ENCODE measurements at places on chromosomes 3 and 15. TPM values are rescaled to one million over a fixed set of nuclear protein-coding genes. Genes with fewer than 3 reads are reported as not detected.

DNA sequence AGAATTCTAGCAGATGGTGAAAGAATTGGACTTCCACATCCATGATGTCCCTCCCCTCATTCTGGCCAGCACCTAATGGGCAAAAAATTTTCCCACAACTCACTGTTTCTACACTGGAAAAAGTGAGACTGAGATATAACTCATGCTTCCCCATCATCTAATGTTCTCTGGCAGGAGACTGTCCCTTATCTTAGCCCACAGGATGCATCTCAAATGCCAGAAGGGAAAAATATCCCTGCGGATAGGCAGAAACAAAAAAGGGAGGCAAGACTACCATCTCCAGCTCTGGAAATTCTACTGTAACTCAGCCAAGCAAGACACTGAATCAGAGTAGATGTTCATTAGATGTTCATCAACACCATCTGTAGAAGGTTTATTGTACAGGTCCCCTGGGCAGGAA lies 58.6 kb downstream of the DLG1 start:
- H3K27me3 ChIP-seq, result no peaks in the 10 kb centered on the region
- no peak overlapping the region for H3K4me3 ChIP-seq
- H3K27ac ChIP-seq, result no peak overlapping the region
- no peak for DNase-seq
- H3K36me3 ChIP-seq, result no peaks in the 10 kb centered on the region
- H3K4me1 ChIP-seq, result peaks cover 19% of the 10 kb centered on the region

DNA sequence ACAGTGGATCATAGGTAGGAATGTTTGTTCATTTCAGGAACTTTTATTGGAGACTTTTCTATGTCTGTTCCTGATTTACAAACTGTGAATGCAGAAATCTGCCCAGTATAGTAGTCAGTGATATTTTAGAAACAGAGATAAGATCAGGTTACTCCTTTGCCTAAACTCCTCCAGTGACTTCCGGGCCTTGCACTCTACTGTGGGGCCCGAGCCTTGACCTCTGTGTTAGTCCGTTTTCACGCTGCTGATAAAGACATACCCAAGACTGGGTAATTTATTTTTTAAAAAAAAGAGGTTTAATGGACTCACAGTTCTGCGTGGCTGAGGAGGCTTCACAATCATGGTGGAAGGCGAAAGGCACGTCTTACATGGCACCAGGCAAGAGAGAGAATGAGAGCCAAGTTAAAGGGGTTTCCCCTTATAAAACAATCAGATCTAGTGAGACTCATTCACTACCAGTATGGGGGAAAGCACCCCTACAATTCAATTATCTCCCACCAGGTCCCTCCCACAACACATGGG lies 127.1 kb downstream of the DNAJB8 start:
- H3K27ac ChIP-seq, result no peak overlapping the region
- no peak for DNase-seq
- H3K4me3 ChIP-seq, result no peak overlapping the region

DNA sequence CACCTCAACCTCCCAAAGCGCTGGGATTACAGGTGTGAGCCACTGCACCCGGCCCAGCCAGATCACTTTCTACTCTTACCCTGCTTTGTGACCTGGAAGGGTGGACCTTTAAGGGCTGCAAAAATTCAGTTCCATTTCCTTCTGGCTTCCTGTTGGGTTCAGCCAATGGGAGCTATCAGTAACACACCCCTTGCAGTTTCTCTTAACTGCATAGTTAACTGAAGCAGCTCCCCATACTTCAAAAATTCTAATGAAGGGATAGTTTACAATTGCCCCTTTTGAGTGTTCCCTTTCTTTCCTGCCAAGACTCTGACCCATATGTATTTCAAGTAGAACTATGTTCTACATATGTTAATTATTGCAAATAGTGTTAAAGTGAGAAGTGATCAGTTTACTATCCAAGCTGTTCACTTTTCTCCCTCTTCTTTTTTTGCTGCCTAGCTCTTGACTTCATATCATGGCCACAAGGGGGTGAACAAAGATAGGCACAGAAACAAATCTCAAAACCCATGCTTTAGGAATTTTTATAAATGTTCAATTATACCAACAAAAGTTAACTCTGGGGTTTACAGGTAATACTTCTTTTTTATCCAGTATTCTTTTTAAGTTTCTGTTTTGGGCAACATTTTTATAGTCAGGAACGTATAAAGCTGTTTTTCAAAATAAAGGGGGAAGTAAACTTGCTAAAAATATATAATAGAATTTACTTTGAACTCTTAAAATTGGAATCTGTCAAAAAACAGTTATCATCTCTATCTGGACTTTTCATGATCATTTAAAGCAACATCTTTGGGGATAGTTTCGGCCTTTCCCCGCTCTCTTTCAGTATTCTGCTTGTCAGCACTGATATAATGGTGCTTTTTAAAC lies 8.1 kb downstream of the PGBD4 start:
- peaks cover 5% of the 10 kb centered on the region for H3K27me3 ChIP-seq
- H3K4me3 ChIP-seq, result no peak overlapping the region
- H3K4me1 ChIP-seq, result no peaks in the 10 kb centered on the region
- no peaks in the 10 kb centered on the region for H3K36me3 ChIP-seq
- DNase-seq, result no peak

KLF15 gene
- 3.6 TPM for polyA plus RNA-seq

MRAS gene
- 273 TPM for polyA plus RNA-seq

GLDN gene
- 4.7 TPM for polyA plus RNA-seq
